H4 (cell line): ENCODE measurements at places on chromosomes 7 and 10. TPM values are rescaled to one million over a fixed set of nuclear protein-coding genes. Genes with fewer than 3 reads are reported as not detected.

- DNase-seq = no peak
Measured at GRCh38 chr7:148729984-148730733, 31.5 kb downstream of the CUL1 start.

DNA sequence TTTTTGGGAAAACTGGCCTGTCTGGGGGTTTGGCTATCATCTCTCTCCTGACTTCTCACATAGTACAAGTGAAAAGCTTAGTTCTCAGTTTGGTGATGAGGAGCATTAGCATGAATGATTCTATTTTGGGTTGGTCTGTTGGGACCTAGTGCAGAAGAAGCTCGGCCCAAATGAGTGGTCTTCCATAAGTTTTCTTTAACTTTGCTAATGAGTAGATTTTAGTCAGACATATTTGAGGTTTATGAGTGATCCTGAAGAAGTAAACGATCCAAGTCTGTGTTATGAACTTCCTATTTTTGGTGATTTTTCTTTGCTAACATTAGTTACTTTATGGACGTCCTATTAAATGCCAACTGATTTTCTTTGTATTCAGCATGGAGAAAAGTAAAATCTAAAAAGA, 51.7 kb upstream of the CALD1 start:
- DNase-seq = no peak

DNA sequence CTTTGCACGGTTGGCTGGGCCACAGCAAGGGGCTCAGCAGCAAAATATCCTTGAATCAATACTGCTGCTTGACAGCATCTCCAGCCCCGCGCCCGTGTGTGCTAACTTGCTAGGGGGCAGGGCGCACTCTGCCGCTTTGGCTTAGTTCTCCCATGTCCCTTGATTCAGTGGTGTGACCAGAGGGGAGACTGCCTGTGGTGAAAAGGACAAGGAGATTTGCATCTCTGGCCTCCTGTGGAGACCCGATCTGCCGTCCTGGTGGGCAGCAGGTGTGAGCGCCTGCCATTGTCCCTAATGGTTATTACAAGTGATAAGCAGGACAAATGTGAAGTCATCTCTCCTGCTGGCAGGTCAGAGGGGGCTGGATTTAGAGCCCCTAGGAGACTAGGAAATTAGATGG, 500.2 kb upstream of the GALNT17 start:
- DNase-seq = no peak

GRCh38 chr10:91135113-91135512, 85.3 kb upstream of the PCGF5 start:
- no peak for DNase-seq

Gene RPEL1
- total RNA-seq = 0.08 TPM in 1 of 2 replicates, not detected in the other

Gene SCART1
- 0.37 and 0.47 TPM in 2 replicates for total RNA-seq

Gene PRKAR2B
- total RNA-seq = 9.5 and 13.1 TPM in 2 replicates

DNA sequence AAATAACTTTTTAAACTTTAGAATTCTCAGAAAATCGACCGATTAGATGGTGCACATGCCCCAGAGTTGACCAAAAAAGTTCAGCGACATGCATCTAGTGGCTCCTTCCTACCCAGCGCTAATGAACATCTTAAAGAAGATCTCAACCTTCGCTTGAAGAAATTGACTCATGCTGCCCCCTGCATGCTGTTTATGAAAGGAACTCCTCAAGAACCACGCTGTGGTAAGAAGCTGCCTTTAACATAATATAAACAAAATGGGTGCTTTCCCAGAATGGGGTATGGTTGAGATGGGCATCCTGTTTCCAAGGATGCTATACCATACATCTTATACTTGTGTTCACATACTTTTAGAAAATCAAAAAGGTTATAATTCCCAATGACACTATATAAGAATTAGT, 24.6 kb downstream of the GLRX3 start:
- DNase-seq = peak; percentile 19

DNA sequence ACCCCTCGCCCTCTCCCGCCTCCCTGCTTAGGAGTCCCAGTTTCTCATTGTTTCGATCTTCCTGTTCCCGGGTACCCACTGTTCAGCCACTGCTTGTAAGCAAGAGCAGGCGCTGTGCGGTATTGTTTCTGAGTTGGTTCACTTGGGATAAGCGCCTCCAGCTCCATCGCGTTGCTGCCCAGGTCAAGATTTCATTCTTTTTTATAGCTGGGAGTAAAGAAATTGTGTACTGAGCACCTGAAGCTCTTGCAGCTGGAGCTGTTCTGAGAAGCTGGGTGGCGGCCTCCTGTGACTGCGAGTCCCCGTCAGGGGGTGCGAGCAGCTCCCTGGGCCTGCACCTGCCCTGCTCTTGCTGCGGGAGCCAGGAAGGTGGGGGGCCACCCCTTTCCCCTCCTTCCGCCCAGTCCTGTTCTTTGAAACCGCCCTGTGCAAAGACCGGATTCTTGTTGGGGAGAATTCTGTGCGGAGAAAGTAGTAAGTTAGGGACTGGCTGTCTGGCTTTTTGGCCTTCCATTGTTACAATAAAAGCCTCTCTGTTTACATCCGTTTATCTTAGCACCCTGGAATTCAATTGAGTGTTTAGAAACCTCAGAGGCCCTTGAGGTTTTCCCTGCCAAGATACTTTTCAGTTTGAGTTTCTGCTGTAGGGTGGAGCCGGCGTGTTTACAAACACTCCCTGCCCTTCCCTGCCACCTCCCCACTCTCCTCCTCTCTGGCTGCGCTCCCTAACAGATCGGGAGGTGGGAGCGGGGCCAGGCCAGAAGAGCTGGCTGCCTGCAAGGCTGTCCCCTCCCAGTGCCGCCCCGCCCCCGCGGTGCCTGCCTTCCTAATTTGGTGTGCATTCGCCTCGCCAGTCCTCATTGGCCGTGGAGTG, 30.8 kb upstream of the AP5Z1 start:
- peak; percentile 100 for DNase-seq

GRCh38 chr7:106418526-106418925, 133.7 kb upstream of the NAMPT start:
- DNase-seq = peak; percentile 28

Gene FAM25A
- not detected in 2 replicates for total RNA-seq

GRCh38 chr7:26782501-26782900, 81.9 kb downstream of the SKAP2 start:
- DNase-seq = no peak

- no peak for DNase-seq
Measured at GRCh38 chr10:126068322-126068721, 172.0 kb downstream of the FANK1 start.

GRCh38 chr10:101776161-101776817, 375 bp upstream of the FGF8 start:
- DNase-seq = no peak

DNA sequence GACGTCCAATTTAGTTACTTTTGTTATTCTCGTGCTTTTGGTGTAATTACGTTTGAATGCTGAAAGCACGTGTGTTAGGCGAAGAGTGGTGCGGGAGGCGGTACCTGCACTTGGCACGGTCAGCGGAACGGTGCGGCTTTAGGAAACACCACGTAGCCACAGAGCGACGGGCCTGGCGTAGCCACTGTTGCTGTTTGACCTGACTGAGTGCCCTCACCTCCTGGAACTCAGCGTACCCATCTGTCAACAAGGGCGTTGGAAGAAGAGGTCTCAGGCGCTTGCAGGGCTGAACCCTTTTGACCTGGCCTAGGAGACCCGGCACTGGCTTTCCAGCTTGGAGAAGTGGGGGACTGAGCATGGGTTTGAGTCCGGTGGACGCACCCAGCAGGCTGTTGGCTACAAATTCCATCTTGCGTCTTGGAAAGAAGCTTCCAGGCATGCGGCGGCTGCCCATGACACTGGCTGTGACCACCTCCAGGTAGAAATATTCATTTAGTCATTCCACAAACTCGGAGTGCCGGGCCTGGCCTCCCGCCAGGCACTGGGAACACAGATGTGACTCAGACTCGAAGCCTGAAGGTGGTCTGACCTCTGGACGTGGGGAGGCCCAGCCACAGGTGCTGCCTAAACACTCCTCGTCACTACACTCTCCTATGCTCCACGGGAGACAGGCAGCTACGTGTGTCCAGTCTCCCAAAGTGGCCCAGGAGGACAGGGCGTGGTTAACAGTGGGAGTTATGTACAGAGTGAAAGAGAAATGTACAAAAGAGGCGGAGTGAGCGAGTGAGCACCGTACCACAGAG, 22.2 kb downstream of the FAM20C start:
- peak; percentile 75 for DNase-seq

DNA sequence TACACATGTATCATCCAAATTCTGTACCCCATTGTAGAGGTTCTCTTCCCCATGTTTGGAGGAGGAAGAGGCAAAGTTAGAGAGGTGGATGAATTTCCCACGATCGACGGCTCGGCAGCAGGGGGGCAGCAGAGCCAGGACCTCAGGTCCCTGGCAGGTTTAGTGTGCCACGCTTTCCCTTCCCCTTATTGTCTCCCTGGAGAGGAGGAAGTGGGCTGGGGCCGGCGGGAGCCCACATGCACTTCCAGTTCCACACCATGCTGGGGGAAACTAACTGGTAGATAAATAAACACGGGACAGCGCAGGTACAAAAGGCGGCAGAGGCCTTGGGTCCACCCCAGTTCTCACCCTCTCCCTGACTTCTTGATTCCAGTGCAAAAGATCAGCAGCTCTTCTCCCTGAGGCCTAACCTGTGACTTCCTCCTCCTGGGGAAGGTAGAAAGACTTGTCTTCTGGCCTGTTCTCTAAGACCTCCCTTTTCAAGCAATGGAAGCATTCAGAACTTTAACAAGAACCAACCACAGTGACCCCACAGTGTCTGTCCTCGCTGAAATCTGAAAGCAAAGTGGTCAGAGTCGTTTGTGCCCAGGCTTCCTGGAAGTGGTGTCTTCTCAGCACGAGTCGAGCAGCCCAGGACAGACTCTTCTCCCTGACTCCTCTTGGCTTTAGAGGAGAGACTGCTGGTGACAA, 30.5 kb upstream of the SRGN start:
- no peak for DNase-seq

Gene LIPM
- not detected in 2 replicates for total RNA-seq

Gene AKR1C8
- 0.08 and 0.12 TPM in 2 replicates for total RNA-seq

DNA sequence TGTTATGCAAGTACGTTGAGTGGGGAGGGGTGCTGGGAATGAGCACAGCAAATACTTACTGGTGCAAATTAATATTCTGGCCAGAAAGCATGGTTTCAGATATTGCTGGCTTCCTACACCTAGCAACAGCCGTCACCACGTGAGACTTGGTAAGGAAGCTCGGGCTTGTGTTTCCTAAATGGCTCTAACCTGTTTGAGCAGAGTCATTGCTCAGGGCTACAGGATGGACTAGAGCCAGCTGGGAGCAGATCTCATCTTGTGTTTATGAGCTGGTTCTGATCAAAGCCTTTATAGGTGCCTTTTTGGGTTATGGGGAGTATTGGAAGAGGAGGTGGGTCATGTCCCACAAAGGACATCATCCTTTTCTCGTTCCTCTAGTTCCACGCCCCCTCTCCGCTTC, 200.3 kb downstream of the BUB3 start:
- DNase-seq = no peak

Gene MMP21
- not detected in 2 replicates for total RNA-seq

DNA sequence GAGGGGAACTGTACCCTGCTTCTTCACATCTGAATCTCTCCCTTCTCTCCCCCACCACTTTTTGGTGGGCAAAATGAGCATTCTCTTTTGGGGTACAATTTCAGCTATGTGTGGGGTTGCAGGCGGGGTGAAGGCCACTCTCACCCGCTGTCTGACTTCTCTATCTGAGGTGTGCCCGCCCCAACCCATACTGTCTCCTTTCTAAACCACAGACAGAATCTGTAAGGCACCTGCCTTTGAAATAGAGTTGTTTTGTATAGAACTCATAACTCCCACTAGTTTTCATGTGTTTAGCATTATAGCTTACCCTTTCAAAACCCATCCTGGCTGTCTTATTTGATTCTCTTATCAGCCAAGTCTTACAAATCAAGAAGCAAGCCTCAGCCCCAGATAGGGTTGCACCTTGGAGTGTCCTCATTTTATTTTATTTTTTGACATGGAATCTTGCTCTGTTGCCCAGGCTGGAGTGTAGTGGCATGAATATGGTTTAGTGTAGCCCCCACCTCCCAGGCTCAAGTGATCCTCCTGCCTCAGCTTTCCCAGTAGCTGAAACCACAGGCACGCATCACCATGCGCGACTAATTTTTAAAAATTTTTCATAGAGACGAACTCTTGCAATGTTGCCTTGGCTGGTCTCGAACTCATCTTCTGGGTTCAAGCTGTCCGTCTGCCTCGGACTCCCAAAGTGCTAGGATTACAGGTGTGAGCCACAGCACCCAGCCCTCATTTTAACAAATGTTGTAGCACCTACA, 11.9 kb downstream of the TSPAN14 start:
- DNase-seq = no peak

- DNase-seq = no peak
Measured at GRCh38 chr10:104895541-104895940, 254.5 kb downstream of the SORCS3 start.

Gene IFIT3
- total RNA-seq = 24.6 and 31.4 TPM in 2 replicates

GRCh38 chr10:95837783-95838182, 70.0 kb upstream of the CC2D2B start:
- no peak for DNase-seq

Gene WNT8B
- not detected in 2 replicates for total RNA-seq

Gene CCL26
- total RNA-seq = 18.3 and 20.7 TPM in 2 replicates

- no peak for DNase-seq
Measured at GRCh38 chr7:92228100-92228499, 17.6 kb downstream of the KRIT1 start.

GRCh38 chr10:129825221-129825620, 138.9 kb downstream of the EBF3 start:
- DNase-seq = no peak

- DNase-seq = no peak
Measured at GRCh38 chr10:9823268-9823930, 1194.3 kb upstream of the CELF2 start.

GRCh38 chr7:143876218-143876617, 25.8 kb downstream of the TCAF1 start:
- DNase-seq = no peak

- no peak for DNase-seq
Measured at GRCh38 chr7:1673581-1674118, 3.6 kb downstream of the ELFN1 start.

GRCh38 chr10:24579906-24580305, 143.8 kb downstream of the ARHGAP21 start:
- no peak for DNase-seq

- DNase-seq = peak; percentile 31
Measured at GRCh38 chr10:71964743-71965515, 734 bp downstream of the CHST3 start.

GRCh38 chr7:151018421-151019129, 5.7 kb downstream of the ATG9B start:
- DNase-seq = no peak

DNA sequence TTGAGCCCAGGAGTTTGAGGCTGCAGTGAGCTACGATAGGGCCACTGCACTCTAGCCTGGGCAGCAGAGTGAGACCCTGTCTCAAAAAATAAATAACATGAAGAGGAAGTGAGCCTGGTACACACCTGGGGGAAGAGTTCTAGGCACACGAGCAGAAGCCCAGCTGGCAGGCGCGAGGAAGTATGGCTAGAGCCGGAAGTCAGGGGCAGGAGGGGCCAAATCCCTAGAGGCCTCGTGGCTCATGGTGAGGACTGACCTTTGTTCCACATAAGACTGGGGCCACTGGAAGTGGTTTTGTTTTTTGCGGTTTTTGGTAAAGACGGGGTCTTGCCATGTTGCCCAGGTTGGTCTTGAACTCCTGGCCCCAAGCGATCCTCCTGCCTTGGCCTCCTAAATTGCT, 117.6 kb downstream of the HIP1 start:
- DNase-seq = no peak

GRCh38 chr7:120770206-120770605, 87.7 kb downstream of the TSPAN12 start:
- no peak for DNase-seq

Gene AKR1B15
- total RNA-seq = 0.14 TPM in 1 of 2 replicates, not detected in the other

Gene BTBD16
- total RNA-seq = not detected in 2 replicates

- no peak for DNase-seq
Measured at GRCh38 chr7:7151285-7151684, 31.1 kb upstream of the C1GALT1 start.

- no peak for DNase-seq
Measured at GRCh38 chr10:456486-456885, 233.0 kb downstream of the DIP2C start.
